ENCODE measurements at places on chromosomes 5 and 9.

GRCh38 chr5:172646716-172647285 lies 5.7 kb downstream of the NEURL1B start:
- ATAC-seq = peak; percentile 49

DNA sequence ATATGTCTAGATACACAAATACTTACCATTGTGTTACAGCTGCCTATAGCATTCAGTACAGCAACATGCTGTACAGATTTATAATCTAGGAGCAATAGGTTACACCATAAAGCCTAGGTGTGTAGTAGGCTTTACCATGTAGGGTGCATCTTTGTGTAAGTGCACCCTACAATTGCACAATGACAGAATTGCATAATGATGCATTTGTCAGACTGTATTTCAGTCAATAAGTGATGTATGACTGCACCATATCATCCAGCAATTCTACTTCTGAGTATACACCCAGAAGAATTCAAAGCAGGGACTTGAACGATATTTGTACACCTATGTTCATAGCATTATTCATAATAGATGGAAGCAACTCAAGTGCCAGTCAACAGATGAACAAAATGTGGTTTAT lies 100.4 kb upstream of the SLC44A1 start:
- no peak for ATAC-seq

DNA sequence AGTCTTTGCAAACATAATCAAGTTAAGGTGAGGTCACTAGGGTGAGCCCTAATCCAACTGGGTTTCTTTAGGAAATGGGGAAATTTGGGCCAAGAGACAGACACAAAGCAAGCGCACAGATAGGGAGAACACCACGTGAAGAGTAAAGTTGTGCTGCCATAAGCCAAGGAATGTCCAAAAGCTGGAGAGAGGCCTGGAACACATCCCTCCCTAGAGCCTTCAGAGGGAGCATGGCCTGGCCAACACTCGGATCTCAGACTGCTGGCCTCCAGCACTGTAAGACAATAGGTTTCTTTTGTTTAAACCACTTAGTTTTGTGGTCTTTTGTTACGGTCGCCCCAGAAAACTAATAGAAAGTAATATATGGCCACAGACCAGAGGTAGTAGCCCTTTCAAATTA lies 8.1 kb upstream of the ROR2 start:
- ATAC-seq = no peak

GRCh38 chr5:157520911-157521703 lies 54.5 kb downstream of the ADAM19 start:
- ATAC-seq = no peak

DNA sequence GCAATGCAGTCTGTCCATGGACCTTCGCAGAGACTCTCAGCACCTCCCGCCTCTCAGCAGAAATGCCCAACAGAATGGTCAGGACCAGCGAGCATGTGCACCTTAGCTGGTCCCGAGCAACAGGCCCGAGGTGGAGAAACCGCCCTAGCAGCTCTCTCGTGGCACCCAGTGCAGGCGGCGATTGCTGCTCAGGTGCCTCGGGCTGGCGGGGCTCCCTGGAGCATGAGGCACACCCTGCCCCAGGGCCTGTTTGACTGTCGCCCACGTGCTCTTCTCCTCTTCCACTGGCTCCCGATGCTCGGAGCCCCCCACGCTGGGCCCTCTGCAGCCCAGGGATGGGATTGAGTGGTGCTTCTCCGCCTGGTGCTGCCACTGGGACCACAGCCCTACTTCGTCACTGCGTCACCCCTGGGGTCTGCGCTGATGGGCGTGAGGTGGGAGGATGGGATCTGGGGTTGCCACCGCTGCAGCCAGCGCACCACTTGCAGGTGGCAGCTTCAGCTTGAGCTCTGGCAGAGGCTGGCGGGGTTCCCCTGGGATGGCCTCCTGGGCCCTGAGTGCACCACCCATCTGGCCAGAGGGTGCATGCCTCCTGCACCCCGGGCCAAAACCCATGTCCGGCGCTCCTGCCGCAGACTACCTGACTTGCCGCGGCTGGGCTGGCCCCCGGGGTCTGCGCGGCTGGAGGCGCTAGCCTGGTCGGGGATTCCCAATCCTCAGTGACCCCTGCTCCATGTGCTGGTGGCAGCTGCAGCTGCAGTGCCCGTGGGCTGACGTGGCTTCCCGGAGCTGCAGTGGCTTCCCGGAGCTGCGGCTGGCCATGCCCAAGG lies 244.2 kb downstream of the FOXD4L6 start:
- ATAC-seq = no peak

- ATAC-seq = no peak
Measured at GRCh38 chr9:82513242-82513751, 524.7 kb downstream of the SPATA31D1 start.

DNA sequence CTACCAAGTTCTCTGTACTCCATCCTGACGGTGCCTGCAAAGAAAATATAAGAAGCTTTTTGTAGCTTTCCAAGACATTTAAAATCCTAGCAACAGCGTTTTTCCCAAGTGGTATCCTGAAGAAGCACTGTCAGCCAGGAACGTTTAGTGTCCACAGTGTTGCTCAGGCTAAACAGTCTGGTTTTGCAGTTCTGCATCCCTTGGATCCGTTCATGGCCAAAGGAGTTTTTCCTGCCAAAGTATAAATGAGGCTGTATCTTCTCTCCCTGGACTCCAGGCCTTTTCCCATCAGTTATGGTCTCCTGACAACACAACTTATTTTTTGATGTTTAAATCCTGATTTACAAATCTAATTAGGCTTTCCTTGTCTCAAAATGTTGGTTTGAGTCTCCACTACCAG lies 925.8 kb downstream of the TLE1 start:
- ATAC-seq = no peak

DNA sequence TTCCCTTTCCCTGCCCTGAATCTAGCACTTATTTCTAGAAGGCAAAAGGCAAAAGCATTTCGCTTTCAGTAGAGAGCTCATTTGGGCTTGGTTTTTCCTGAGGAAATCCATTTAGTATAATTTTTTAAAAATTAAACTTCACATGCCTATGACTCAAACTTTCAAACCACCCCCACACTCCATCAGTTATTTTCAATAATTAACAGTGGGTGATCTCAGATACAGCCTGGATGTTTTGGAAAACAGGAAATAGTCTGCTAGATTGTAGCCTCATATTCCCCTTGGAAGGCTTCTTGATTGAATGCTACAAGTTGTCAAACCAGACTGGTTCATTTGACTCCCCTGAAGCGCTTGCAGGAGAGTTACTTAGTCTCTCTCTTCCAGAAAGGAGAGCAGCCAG lies 40.6 kb downstream of the SEMA5A start:
- ATAC-seq = no peak

- ATAC-seq = peak; percentile 99
Measured at GRCh38 chr5:145775893-145776444, 59.2 kb downstream of the PRELID2 start.

DNA sequence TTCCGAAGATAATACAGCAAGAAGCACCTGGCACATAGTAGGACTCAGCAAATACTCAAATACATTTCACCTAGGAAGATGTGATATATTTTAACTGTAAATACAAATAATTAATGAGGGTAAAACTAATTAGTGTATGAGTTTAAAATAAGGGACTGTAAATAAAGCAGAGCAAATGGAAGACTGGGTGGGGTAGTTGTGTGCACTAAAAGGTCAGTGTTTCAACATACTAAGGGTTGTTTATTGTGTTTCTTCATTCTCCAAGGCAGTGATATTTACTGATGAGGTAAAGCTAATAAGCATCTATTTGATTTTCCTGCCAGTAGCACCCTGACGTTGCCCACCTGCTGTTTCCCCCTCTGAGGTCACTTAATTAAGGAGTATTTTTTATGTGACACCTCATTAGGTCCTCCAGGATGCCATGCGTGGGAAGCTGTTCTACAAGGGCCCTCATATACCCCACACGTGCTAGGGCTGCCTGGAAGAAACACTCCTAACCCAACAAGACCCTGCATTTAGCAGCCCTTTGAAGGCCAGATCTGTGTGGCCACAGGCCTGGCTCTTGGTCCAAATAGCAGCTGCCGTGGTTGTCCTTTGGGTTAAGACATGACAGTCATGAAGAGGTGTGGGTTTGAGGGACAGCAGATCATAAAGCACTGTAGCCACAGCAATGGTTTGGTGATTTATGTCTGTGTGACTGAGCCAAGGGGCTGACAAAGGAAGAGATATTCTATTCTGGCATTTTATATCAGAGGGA lies 97.5 kb upstream of the RPS23 start:
- no peak for ATAC-seq

All from motor neuron (in vitro differentiated cells).